ENCODE measurements at places on chromosomes 1 and 21. TPM values are rescaled to one million over a fixed set of nuclear protein-coding genes. Genes with fewer than 3 reads are reported as not detected.

Gene FMO4
- 9.6 TPM for total RNA-seq

Gene DNAJC28
- total RNA-seq, result 2.7 TPM

Gene KPRP
- total RNA-seq, result not detected

Gene JMJD4
- 14.4 TPM for total RNA-seq

Gene LRRIQ3
- total RNA-seq, result 0.81 TPM

Gene ICOSLG
- total RNA-seq, result 3.1 TPM

Gene TMED5
- total RNA-seq, result 49.7 TPM

Gene RSPO1
- not detected for total RNA-seq

Gene CDCA8
- total RNA-seq, result 0.71 TPM

Gene SAMD13
- total RNA-seq, result 0.45 TPM

Gene CBS
- 9.2 TPM for total RNA-seq

Gene SERINC2
- 3.7 TPM for total RNA-seq

Gene PLA2G2F
- total RNA-seq, result not detected

Gene PIGV
- total RNA-seq, result 10.3 TPM

Gene CCDC30
- total RNA-seq, result 2.3 TPM

Gene C1QA
- 145 TPM for total RNA-seq

Gene NOS1AP
- total RNA-seq, result 4.8 TPM

Gene ALDH4A1
- 12.7 TPM for total RNA-seq

Gene MECR
- 22.5 TPM for total RNA-seq

Gene CYP4X1
- total RNA-seq, result 29.0 TPM

Gene IGSF9
- total RNA-seq, result not detected

Gene KDF1
- not detected for total RNA-seq

Gene MMP23B
- total RNA-seq, result 15.5 TPM

Gene SFN
- 3.7 TPM for total RNA-seq

Gene CAMK1G
- total RNA-seq, result 0.72 TPM

Data from aorta (tissue), 5 donors.